ENCODE measurements at places on chromosomes 2 and 18. TPM values are rescaled to one million over a fixed set of nuclear protein-coding genes. Genes with fewer than 3 reads are reported as not detected.

UBE2E3 gene
- 86.0 TPM for total RNA-seq

MC4R gene
- not detected for total RNA-seq

ALK gene
- not detected for total RNA-seq

FTCDNL1 gene
- total RNA-seq = 0.53 TPM

SPATA3 gene
- total RNA-seq = not detected

GNLY gene
- total RNA-seq = not detected

CHRND gene
- total RNA-seq = not detected

SCYGR4 gene
- not detected for total RNA-seq

SH3RF3 gene
- 6.3 TPM for total RNA-seq

DLX1 gene
- total RNA-seq = 0.62 TPM

CIB4 gene
- total RNA-seq = not detected

PREPL gene
- total RNA-seq = 89.9 TPM

FAM117B gene
- total RNA-seq = 1.5 TPM

UGT1A3 gene
- total RNA-seq = not detected

BCL11A gene
- under 0.01 TPM for total RNA-seq

OXER1 gene
- total RNA-seq = not detected

SLC66A2 gene
- total RNA-seq = 27.4 TPM

SLC14A1 gene
- 443 TPM for total RNA-seq

RTP5 gene
- not detected for total RNA-seq

SCN2A gene
- 2.4 TPM for total RNA-seq

RASGRP3 gene
- 2.5 TPM for total RNA-seq

All from aortic smooth muscle cell (primary cell).